ENCODE measurements at places on chromosomes 11 and 22.

- no peak for DNase-seq
These were observed 81.4 kb downstream of the PPP6R3 start for GRCh38 chr11:68541991-68542390.

DNA sequence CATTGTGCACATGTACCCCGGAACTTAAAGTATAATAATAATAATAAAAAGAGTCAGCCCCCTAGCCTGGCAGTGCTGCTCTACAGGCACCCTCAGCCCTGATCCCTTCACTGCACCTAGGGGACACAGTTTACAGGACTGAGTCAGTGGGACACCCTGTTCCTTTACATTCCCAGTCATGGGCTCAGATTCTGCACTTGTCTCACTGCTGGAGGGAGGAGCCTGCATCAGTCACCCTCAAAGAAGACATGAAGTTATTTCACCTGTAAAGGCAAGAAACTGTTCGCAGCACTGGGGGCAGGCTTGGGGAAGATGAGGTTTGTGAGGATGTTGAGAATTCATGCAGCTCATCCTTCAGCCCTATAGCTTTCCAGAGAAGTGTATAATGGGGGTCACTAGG is 50.7 kb upstream of the VPREB1 start:
- no peak for DNase-seq

GRCh38 chr11:12103411-12104225 is 6.8 kb upstream of the MICAL2 start:
- no peak for DNase-seq

DNA sequence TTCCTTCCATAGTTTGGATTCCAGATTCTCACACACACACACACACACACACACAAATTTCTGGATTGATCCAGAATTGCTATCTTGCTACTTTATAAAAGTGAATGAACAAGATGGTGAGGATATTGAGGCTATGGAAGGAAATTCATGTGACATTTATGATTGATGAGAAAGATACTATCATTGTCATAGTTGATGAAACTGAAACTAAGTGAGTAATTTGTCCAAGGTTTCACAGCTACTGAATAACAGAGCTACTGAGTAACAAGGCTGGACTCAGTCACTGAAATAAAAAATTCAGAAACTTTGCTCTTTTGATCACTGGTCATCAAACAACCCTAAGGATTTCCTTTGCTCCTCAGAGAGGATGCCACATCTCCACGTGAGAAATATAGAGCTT is 16.2 kb downstream of the OR5D16 start:
- DNase-seq: no peak

GRCh38 chr11:15481871-15482270 is 367.1 kb downstream of the INSC start:
- no peak for DNase-seq
